ENCODE measurements at places on chromosomes 3 and 15. TPM values are rescaled to one million over a fixed set of nuclear protein-coding genes. Genes with fewer than 3 reads are reported as not detected.
A peak's percentile ranks its signal among the peaks of the same experiment; 100 is the strongest.

The ZPLD1 gene
- not detected for polyA plus RNA-seq

- H3K4me1 ChIP-seq: no peaks in the 10 kb centered on the region
- DNase-seq: no peak
- no peaks in the 10 kb centered on the region for H3K27me3 ChIP-seq
- H3K4me3 ChIP-seq: no peak overlapping the region
- no peak overlapping the region for H3K27ac ChIP-seq
Observed at GRCh38 chr15:30865257-30865656, 38.5 kb upstream of the FAN1 start.

- H3K27ac ChIP-seq: no peak overlapping the region
- H3K27me3 ChIP-seq: no peaks in the 10 kb centered on the region
- H3K4me3 ChIP-seq: no peak overlapping the region
Observed at GRCh38 chr15:28181366-28181765, 82.3 kb upstream of the OCA2 start.

DNA sequence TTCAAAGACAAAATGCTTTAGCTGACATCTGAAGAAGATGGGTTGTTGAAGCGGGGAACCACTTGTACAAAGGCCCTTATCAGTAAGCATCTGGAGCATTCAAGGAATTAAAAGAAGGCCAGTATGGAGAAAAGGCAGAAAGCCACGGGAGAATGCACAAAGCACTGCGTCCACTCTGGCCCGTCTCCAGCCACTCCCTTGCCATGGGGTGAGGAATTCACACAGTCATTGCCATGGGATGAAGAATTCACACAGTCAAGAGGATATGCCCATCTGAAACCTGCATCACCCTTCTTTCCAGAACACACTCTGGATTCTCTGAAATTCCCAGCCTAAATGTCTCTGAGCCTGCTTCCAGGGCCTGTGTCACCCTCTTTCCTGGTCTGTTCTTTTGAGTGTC lies 26.7 kb upstream of the STAG1 start:
- H3K4me3 ChIP-seq: no peak overlapping the region
- no peaks in the 10 kb centered on the region for H3K27me3 ChIP-seq
- H3K4me1 ChIP-seq: no peaks in the 10 kb centered on the region

DNA sequence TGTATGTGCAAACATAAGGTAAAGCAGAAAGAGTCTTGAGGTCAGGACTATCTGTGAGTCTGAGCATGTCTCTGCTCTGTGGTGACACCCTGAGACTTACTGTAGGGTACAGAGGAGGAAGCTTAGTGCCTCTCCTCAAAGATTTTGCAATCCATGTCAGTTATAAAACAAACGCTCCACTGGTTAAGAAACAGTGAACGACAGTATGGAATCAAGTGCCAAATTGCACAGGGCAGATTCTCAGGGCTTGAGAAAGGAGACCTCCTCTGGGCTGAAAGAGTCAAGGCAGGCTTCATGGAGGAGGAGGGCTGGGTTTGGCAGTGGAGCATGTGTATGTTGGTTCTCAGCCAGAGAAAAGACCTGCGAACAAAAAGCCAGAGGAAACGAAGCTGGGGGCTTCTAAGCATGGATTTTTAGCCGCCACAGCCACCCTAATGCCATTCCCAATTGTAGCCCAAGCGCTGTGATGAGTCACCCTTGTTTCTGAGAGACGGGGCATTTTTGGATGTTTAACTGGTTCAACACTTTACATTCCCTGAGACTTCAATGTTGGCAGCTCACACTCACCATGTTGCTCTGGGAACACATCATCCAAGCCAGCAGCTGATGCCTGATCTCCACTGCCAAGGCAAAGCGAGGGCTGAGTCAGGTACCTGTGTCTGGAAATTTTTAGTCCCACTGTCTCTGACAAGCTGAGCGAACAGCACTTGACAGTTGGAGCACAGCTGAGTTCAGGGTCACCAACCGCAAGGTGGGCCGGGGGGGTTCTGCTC lies 3.4 kb upstream of the DGKG start:
- DNase-seq: peak; percentile 54
- no peak overlapping the region for H3K4me3 ChIP-seq
- H3K4me1 ChIP-seq: peaks cover 70% of the 10 kb centered on the region
- H3K36me3 ChIP-seq: no peaks in the 10 kb centered on the region
- H3K27me3 ChIP-seq: no peaks in the 10 kb centered on the region
- peak overlapping the region; percentile 78 for H3K27ac ChIP-seq

The PPP1R14D gene
- not detected for polyA plus RNA-seq

- no peaks in the 10 kb centered on the region for H3K27me3 ChIP-seq
- H3K4me3 ChIP-seq: no peak overlapping the region
- no peak overlapping the region for H3K27ac ChIP-seq
- DNase-seq: no peak
Observed at GRCh38 chr3:100427699-100428098, 26.4 kb downstream of the LNP1 start.

- H3K4me3 ChIP-seq: peak overlapping the region; percentile 36
- H3K27ac ChIP-seq: no peak overlapping the region
- DNase-seq: no peak
- H3K36me3 ChIP-seq: peaks cover 3% of the 10 kb centered on the region
Observed at GRCh38 chr15:40358471-40359353, 693 bp downstream of the DISP2 start.

The MKRN3 gene
- polyA plus RNA-seq: not detected

GRCh38 chr15:57922776-57923175 lies 142.7 kb downstream of the ALDH1A2 start:
- DNase-seq: no peak
- peaks cover 3% of the 10 kb centered on the region for H3K27me3 ChIP-seq
- H3K4me1 ChIP-seq: no peaks in the 10 kb centered on the region
- H3K4me3 ChIP-seq: no peak overlapping the region
- H3K27ac ChIP-seq: no peak overlapping the region

The GREM1 gene
- polyA plus RNA-seq: not detected

The CHL1 gene
- polyA plus RNA-seq: not detected

DNA sequence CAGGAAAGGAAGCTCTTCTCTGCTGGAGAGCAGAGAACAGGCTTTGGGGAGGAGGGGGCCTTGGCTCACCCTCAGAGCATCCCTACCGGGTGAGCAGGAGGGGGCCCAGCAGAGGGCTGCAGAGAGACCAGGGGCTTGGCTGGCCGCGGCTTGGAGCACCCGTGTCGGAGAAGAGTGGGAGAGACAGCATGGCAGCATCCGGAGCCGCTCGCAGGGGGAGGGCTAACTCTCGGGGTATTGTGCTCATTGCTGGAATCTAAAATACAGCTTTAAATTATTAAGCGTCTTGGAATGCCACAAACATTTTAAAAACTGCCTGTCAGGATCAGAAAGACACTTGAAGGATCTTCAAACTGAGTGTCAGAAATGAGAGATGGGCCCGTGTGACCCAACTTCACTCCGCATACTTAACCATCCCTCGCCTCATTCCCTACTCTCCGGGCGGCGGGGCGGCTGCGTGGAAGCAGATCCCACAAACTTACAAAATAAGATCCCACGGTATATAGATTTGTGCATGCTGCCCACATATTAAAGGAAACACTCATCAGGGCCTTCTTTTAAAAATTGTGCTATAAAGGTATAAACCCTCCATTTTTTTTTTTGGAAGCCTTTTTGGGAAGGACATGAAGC lies 53.9 kb downstream of the EIF4E3 start:
- no peak for DNase-seq
- H3K4me1 ChIP-seq: no peaks in the 10 kb centered on the region
- H3K27ac ChIP-seq: no peak overlapping the region
- H3K36me3 ChIP-seq: peaks cover 20% of the 10 kb centered on the region

GRCh38 chr3:111650378-111651275 lies 55.5 kb upstream of the ZBED2 start:
- no peaks in the 10 kb centered on the region for H3K4me1 ChIP-seq
- no peaks in the 10 kb centered on the region for H3K36me3 ChIP-seq
- no peak overlapping the region for H3K4me3 ChIP-seq
- no peak for DNase-seq
- H3K27ac ChIP-seq: no peak overlapping the region

The FBXW12 gene
- polyA plus RNA-seq: not detected

The FMN1 gene
- 0.34 TPM for polyA plus RNA-seq

GRCh38 chr3:18224426-18224825 lies 200.7 kb downstream of the SATB1 start:
- no peak overlapping the region for H3K27ac ChIP-seq
- H3K36me3 ChIP-seq: no peaks in the 10 kb centered on the region
- DNase-seq: peak; percentile 5
- H3K4me3 ChIP-seq: no peak overlapping the region

- H3K4me1 ChIP-seq: no peaks in the 10 kb centered on the region
- H3K4me3 ChIP-seq: no peak overlapping the region
- H3K27ac ChIP-seq: no peak overlapping the region
- H3K27me3 ChIP-seq: no peaks in the 10 kb centered on the region
- no peaks in the 10 kb centered on the region for H3K36me3 ChIP-seq
Observed at GRCh38 chr3:124147429-124147828, 155.5 kb upstream of the ROPN1 start.

The ARPIN gene
- polyA plus RNA-seq: 13.3 TPM

GRCh38 chr15:63752075-63752684 lies 81.6 kb downstream of the HERC1 start:
- peak; percentile 41 for DNase-seq
- no peaks in the 10 kb centered on the region for H3K4me1 ChIP-seq
- H3K27ac ChIP-seq: no peak overlapping the region

GRCh38 chr3:134320749-134321148 lies 53.5 kb downstream of the AMOTL2 start:
- H3K27me3 ChIP-seq: no peaks in the 10 kb centered on the region
- H3K27ac ChIP-seq: no peak overlapping the region

The NEK11 gene
- 0.43 TPM for polyA plus RNA-seq

DNA sequence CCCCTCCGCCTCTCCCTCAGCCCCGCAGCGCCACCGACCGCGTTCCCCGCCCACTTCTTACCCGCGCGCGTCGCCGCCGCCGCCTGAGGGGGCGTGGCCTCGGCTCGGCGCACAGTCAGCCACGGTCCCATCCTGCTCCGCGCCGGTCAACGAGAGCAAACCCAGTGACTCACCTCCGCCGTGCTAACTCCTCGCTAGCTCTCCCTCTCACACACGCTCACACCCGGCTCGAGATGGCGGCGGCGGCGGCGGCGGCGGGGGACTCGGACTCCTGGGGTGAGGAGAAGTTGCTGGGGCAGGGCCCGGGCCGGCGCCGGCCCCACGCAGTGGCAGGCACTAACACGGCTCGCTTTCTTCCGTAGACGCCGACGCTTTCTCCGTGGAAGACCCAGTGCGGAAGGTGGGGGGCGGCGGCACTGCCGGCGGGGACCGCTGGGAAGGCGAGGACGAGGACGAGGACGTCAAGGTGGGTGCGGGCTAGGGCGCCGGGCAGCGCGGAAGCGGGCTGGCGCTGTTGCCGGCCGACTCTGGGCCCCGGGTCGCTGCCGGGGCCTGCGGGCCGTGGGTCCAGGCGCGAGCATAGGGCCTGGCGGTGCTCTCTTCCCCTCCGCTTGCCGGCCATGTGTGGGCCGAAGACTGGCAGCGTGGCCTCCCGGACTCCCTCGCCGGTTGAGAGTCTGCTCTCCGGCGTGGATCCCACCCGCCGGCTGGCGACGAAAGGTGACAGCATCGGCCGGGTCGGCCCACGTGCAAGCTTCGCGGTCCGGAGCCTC lies at the start of gene EIF3J:
TSS of gene EIF3J (plus strand) at position 186 of the 773 bp plus-strand sequence. CDS start at position 234, 48 bp downstream.
- peak; percentile 97 for DNase-seq
- H3K27me3 ChIP-seq: no peaks in the 10 kb centered on the region
- peak within 1 kb of the TSS; percentile 96 for H3K27ac ChIP-seq
- peaks cover 12% of the 10 kb centered on the region for H3K4me1 ChIP-seq
- peak within 1 kb of the TSS; percentile 95 for H3K4me3 ChIP-seq
- peaks cover 19% of the 10 kb centered on the region for H3K36me3 ChIP-seq

GRCh38 chr3:107260207-107260606 lies 117.0 kb upstream of the CCDC54 start:
- H3K4me3 ChIP-seq: no peak overlapping the region
- no peaks in the 10 kb centered on the region for H3K27me3 ChIP-seq
- no peaks in the 10 kb centered on the region for H3K4me1 ChIP-seq
- DNase-seq: no peak
- no peaks in the 10 kb centered on the region for H3K36me3 ChIP-seq
- no peak overlapping the region for H3K27ac ChIP-seq

- no peak overlapping the region for H3K4me3 ChIP-seq
- H3K4me1 ChIP-seq: peaks cover 11% of the 10 kb centered on the region
- peak; percentile 25 for DNase-seq
- H3K27ac ChIP-seq: no peak overlapping the region
- H3K36me3 ChIP-seq: no peaks in the 10 kb centered on the region
Observed at GRCh38 chr15:98835876-98836275, 171.7 kb downstream of the PGPEP1L start.

DNA sequence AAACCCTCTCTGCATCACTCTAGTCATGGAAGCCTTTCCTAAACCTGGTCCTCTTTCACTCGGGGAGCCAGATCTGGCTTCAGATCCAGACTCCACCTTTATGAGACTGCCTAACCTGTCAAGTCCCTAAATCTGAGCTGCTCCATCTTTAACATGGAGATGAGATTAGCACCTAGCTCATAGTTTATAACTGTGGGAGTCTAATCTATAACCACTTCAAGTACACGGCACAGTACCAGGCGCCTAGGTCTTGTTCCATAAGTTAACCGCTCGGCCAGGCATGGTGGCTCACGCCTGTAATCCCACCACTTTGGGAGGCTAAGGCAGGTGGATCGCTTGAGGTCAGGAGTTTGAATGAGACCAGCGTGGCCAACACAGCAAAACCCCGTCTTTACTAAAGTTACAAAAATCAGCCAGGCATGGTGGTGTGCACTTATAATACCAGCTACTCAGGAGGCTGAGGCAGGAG lies 30.3 kb downstream of the TPM1 start:
- H3K27ac ChIP-seq: no peak overlapping the region
- no peak for DNase-seq
- H3K4me1 ChIP-seq: no peaks in the 10 kb centered on the region
- H3K27me3 ChIP-seq: no peaks in the 10 kb centered on the region
- no peak overlapping the region for H3K4me3 ChIP-seq

DNA sequence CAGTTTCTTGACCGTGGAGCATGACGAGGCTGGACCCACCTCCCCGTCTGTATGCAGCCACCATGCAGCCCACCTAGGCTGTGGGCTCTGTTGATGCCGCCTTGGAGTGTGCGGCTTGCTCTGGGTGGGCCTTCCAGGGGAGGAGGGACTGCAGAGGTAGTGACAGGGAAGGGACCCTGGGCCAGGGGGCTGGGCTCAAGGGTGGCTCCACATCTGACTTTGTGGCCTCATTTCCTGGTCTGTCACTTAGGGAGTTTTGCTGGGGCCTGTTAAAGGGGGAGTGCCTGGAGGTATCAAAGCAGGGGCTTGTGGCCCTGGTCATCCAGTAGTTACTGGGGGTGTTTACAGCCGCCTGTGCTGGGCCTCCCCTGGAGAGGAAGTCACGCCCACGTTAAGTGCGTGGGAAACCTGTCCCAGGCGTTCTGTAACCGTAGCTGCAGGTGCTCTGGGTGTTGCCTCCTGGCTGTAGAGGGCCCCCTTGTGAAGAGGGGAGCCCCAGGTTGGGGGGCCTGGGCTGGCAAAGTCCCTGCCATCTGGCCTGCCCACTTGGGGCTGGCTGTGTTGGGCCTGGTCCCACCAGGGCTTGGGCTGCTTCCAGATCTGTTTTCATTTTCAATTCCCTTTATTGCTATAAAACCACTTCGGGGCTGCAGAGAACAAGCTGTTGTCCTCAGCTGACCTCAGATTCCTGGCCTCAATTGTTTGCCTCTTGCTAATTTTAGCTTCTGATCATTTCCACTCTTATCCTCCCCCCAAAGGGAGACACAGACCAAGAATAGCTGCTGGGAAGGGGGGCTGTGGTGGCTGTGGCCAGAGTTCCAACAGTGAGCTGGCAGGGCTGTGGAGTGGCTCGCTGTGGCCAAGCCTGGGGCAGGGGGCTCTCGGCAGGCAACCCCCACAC lies 26.5 kb downstream of the KLF13 start:
- peak overlapping the region; percentile 4 for H3K4me3 ChIP-seq
- H3K36me3 ChIP-seq: peaks cover 24% of the 10 kb centered on the region
- peak overlapping the region; percentile 88 for H3K27ac ChIP-seq
- no peaks in the 10 kb centered on the region for H3K27me3 ChIP-seq
- H3K4me1 ChIP-seq: peaks cover 85% of the 10 kb centered on the region
